ENCODE measurements at places on chromosomes 16 and 17. TPM values are rescaled to one million over a fixed set of nuclear protein-coding genes. Genes with fewer than 3 reads are reported as not detected.

- DNase-seq: no peak
Measured at GRCh38 chr16:49849037-49849753, 6.7 kb downstream of the ZNF423 start.

DNA sequence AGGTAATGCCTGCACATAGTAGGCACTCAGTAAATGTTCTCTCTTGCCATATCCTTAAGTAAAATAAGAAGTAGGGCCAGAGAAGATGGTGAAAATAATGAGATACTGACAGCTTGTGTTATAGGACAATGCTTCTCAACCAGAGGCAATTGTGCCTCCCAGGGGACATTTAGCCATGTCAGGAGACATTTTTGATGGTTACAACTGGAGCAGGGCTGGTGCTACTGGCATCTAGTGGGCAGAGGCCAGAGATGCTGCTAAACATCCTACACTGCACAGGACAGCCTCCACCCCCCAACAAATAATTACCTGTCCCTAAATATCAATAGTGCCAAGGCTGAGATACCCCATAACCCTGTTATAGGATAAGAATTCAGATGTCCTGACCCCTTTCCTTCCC is 1.7 kb downstream of the RAD51D start:
- no peak for DNase-seq

GRCh38 chr16:10081201-10081940 is 100.9 kb downstream of the GRIN2A start:
- no peak for DNase-seq

- DNase-seq: peak; percentile 94
Measured at GRCh38 chr17:79788989-79789942, 7.6 kb downstream of the CBX8 start.

TEX14 gene
- total RNA-seq: 0.33 TPM

KRT33A gene
- total RNA-seq: not detected

DNA sequence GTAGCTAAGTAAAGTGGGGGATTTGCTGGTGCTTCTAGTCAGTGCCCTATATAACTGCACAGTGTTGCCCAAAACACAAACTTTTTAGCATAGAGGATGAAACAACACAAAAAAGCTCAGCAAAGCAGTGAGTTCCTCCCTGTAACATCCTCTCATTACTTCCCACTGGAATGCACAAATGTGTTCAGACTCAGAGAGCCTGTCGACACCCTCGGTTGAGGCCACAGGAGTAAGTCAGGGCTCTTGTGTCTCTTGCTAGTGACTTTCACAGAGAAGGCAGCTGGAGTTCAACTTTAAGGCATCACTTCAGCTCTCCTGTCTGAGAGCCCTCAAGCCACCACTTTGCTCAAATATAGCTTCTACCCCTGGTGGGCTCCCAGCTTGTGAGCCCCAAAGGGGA is 107.2 kb upstream of the NETO2 start:
- DNase-seq: no peak

TLCD2 gene
- 0.04 TPM for total RNA-seq

GRCh38 chr16:85086347-85087291 is 25.7 kb downstream of the CIBAR2 start:
- DNase-seq: peak; percentile 95

SLC5A2 gene
- total RNA-seq: 0.45 TPM

DNA sequence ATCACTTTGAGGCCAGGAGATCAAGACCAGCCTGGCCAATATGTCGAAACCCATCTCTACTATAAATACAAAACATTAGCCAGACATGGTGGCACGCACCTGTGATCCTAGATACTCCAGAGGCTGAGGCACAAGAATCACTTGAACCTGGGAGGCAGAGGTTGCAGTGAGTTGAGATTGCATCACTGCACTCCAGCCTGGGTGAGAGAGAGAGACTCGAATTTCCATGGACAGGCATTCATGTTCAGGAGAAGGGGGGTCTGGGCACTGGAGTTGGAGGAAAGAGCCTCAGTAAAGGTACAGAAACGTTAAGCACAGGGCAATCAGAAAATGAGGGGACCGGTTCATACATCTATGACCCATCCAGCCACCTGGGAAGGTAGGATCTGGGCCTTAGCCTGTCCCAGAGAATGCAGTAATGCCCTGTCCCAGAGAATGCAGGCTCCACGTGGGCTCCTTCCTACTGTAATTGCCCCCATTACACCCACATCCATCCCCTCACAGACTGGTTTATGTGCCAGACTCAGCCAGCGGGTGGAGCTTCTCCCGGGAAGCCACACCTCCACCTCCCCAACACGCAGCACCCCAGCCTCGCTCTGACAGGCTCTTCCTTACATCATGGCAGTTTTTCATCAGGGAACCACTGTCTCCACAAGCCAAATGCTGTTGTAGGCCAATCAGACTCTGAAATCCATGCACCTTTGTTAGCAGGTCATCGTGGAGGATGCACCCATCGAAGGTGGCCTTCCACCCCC is 21.6 kb upstream of the ARL4D start:
- DNase-seq: peak; percentile 73

CD300A gene
- 0.48 TPM for total RNA-seq

GRCh38 chr16:48609652-48610029 is 339 bp downstream of the N4BP1 start:
- DNase-seq: no peak

EFCAB5 gene
- total RNA-seq: not detected

DNA sequence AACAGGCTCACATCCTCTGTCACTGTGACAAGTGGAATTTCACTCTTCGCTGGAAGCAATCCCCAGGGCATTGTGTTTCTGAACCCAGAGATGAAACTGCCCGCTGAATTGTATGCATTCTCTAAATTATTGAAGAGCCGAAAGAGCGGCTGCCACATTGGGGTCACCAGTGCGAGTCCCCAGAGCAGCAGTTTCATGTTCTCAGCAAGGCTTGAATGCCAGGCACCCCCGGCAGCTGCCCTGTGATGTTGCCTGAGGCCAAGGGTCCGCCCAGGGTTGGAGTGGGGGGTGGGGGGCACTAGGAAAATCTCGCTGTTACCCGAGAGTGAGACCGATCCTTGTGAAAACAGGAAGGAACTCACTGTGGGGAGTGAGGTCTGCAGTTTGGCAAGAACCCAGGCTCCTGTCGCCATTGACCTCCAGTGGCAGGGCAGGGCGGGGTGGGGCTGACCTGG is 20.7 kb upstream of the BCAR1 start:
- peak; percentile 48 for DNase-seq

DNA sequence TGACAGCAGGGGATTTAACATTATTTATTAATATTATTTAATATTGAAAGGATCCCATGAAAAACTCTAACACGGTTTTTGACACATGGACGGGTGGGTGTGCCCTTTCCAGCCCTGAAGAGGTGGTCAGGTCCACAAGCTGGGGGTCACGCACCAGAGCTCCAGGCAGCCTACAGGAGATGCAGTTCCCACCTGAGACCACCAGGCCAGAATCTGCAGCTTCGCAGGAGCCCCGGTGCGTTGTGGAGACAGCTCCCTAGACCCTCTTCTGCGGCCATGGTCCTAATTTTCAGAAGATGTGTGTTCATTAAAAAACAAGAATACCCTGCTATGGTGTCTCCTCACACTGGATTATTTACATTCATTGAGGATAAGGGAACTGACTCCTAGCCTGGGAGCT is 331.1 kb downstream of the C16orf95 start:
- peak; percentile 80 for DNase-seq

All from H7 (cell line).